Effector memory CD8-positive, alpha-beta T cell (primary cell): ENCODE measurements at places on chromosomes 1 and 21.

- H3K4me3 ChIP-seq = no peak overlapping the region
- H3K36me3 ChIP-seq = peaks cover 26% of the 10 kb centered on the region
- H3K27me3 ChIP-seq = no peaks in the 10 kb centered on the region
Measured at GRCh38 chr1:77832901-77833300, 53.5 kb downstream of the MIGA1 start.

- H3K27me3 ChIP-seq = peaks cover 2% of the 10 kb centered on the region
- no peaks in the 10 kb centered on the region for H3K4me1 ChIP-seq
- peaks cover 2% of the 10 kb centered on the region for H3K36me3 ChIP-seq
- H3K4me3 ChIP-seq = no peak overlapping the region
Measured at GRCh38 chr1:223332997-223333396, 31.0 kb downstream of the SUSD4 start.

DNA sequence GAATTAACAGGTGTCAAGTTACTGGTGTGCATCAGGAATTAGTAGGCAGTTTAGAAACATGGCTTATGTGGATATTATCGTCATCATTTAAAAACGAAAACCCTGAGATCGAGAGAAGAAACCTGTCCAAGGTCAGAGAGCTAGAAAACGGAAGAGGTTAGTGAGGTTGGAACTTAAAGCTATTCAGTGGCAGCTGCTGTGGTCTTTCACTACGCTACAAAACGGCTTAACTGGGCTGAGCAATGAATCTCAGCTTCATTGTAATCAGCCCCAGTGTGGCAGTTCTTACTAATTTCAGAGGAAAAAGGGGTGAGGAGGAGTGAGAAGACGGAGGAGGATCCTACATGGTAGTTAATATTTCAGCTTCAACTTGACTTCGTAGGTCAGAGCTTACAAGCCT lies 77.9 kb downstream of the DAB1 start:
- no peaks in the 10 kb centered on the region for H3K4me1 ChIP-seq
- H3K4me3 ChIP-seq = no peak overlapping the region
- no peak for DNase-seq

DNA sequence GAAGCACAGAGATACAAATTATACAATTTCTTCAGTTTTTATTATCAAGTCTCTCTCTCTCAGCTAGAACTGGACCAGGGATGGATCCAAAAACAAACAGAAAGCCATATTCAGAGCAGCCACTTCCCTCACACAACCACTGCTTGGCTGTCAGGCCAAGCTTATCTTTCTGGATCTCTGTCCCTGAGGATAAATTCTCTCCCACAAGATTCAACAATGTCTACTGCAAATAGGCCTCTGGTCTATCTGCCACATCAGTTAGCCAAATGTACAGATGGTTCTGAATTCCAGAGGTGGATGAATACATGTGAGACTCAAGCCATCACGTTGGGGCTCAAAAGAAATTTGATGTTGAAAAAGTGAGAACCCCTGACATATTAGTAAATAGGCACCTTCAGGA lies 350.9 kb downstream of the LTN1 start:
- no peaks in the 10 kb centered on the region for H3K27me3 ChIP-seq
- no peak overlapping the region for H3K27ac ChIP-seq

DNA sequence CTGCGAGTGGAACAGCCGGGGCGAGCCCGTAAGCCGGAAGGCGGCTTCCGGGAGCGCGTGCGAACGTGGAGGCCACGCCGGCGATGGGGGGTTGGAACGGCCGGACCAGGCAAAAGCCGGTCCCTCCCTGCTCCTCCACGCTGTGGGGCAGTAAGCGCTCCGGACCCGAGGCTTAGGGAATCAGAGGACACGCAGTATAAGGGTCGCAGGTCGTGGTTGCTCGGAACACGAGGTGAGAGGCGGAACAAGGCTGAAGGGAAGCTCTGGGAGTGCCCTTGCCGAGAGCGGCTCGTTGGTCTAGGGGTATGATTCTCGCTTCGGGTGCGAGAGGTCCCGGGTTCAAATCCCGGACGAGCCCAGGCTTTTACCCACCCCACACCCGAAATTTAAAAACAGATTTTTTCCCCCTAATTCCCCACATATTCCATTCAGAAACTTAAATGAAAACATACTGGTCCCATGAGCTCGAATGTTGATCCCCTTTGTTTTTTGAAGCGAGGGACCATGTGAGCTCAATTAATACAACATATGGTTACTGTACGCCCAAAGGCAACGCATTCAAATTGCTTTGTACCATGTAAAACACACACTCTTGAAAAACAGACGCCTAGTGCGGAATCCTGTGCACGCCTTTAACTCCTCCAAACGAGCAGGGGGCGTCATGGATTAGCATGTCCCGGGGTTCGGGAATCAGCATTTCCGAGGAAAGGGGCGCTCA lies 7.2 kb upstream of the MPZL1 start:
- DNase-seq = peak; percentile 89
- H3K27ac ChIP-seq = peak overlapping the region; percentile 100
- peaks cover 5% of the 10 kb centered on the region for H3K27me3 ChIP-seq

GRCh38 chr21:35227786-35228185 lies 178.7 kb upstream of the RUNX1 start:
- H3K27me3 ChIP-seq = no peaks in the 10 kb centered on the region
- peak overlapping the region; percentile 69 for H3K4me3 ChIP-seq
- H3K36me3 ChIP-seq = no peaks in the 10 kb centered on the region
